ENCODE measurements at places on chromosomes 16 and 17.
A peak's percentile ranks its signal among the peaks of the same experiment; 100 is the strongest.

DNA sequence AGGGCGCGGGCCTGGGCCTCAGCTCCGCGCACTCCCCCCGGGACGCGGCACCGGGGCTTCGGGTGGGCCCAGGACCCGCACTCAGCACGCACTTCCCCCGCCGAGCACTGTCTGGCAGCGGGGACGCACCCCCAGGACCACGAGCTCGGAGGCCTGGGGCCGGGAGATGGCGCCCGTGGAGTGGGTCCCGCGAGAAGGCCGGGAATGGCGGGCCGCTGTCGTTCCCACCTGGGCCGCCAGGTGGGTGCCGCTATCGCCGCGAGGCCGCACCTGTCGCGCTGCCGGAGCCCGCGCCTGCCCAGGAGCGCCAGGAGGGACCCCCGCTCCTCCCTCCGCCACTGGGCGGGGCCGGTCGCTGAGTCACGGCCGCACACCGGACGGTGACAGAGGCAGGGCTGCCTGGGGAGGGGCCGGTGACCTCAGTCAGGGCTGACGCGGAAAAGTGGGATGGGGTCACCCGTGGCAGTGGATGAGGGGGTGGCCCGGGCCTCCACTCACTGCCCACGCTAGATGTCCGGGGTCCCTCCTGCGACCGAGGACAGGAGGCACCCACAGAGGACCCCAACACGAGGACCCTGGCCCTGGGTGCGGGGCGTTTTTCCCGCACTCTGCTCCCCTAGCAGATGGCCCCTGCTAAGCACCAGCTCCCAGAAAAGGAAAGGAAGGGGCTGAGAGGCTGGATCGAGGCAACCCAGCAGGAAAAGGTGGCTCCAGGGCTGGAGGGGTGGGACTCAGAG, 6.9 kb upstream of the ACTG1 start:
- DNase-seq, result peak; percentile 71

DNA sequence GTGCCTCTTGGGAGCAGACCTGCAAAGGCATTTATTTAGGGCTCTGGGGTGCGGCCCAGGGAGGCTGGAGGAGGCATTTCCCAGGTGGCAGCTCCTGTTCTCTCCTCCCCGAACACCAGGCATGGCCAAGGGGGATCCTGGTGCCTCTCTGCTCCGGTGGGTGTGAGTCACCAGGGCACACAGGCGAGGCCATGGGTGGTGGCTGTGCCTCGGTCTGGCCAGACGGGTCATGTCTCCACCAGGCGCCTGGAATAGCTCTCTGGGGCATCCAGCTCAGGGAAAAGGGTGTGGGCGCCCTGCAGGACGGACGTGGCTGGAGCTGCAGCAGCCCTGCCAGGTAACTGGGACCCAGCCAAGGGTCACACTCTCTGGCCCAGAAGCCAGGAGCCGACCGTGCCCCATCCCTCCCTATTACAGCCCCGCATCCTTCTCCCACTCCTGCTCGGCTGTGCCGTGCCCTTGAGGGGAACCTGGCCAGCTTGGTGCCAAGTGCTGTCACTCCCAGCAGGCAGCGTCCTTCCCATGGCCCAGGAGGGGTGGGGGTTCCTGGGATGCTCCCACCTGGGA, 25.8 kb downstream of the SOX8 start:
- no peak for DNase-seq

DNA sequence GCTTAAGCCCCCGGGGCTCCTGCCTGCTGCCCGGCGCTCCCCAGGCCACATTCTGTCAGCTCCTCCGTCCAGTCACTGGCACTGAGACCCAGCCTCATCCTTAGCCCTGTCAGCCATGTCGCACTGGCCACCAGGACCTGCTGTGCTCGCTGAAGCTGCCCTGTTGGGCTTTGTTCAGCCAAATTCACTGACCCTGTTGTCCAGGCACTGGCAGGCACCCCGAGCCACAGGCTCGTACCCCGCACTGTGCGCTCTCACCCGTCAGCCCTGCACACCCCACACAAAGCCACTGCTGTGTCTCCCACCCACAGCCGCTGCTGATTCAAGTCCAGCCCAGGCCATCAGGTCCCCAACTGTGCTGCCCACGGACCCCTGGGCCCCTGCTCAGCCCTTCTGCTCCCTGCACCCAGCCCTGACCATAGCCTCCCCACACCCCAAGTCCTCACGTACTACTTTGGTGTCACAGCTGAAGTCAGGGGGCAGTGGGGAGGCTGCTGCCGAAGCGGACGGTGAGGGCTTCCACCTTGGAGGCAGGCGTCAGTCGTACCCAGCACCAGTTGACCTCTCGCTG, 131.5 kb upstream of the CHMP6 start:
- no peak for DNase-seq

DNA sequence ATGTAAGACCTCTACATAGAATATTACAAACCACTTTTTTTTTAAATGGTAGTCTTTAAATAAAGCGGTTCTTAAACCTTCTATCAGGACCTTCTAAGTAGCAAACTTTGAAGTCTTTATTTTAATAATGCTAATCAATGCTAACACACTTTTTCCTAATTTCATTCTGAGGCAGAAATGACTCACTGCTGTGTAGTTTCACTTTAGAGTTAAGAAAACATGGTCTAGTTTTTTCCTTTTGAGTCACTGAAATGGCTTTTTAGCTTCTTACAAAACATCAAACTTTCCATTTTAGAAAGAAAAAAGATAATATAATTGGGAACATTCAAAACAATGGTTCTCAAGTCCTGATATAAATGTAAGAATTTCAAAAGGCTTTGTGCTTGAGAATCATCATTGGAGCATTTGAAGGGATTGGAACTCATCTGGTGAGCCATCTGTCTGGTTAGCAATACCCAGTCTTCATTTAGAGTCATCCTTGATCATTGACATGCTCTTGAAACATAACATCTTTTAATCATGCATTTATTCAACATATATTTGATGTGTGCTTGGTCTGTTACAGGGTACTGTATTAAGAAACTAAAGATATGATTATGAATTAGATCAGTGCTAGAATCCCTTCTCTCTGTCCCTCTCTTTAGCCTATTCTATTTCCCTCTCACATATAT, 258.3 kb upstream of the MON1B start:
- DNase-seq, result no peak

DNA sequence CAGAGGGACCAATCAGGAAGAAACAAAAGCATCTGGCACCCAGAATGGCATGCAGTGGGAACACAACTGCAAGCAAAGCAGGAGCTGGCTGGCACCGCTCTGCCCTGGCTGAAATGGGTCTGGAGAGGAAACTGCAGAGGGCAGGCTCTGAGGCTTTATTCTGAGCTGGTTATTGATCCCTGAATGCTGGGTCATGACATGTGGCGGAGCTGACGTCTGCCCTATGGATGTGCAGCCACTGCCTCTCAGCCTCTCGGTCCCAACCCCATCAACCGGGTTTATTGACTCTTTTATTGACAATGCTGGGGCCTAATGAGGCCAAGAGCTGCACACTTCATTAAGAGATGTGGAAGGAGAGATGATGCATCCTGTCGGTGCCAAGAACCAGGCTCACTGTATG, 3.9 kb upstream of the SKAP1 start:
- no peak for DNase-seq
